Ascending aorta (tissue), 2 donors: ENCODE measurements at places on chromosomes 6 and 20. TPM values are rescaled to one million over a fixed set of nuclear protein-coding genes. Genes with fewer than 3 reads are reported as not detected.

Gene LY6G6C
- total RNA-seq, result not detected

GRCh38 chr20:50691573-50692551 lies 520 bp upstream of the RIPOR3 start:
- H3K4me3 ChIP-seq, result peak overlapping the region; percentile 53
- no peak overlapping the region for H3K27ac ChIP-seq
- no peak for DNase-seq
- no peaks in the 10 kb centered on the region for H3K27me3 ChIP-seq
- no peaks in the 10 kb centered on the region for H3K4me1 ChIP-seq

- DNase-seq, result no peak
- H3K27me3 ChIP-seq, result no peaks in the 10 kb centered on the region
- H3K4me3 ChIP-seq, result no peak overlapping the region
- H3K36me3 ChIP-seq, result no peaks in the 10 kb centered on the region
- H3K4me1 ChIP-seq, result peaks cover 6% of the 10 kb centered on the region
Observed at GRCh38 chr6:156691018-156691417, 86.2 kb upstream of the ARID1B start.

GRCh38 chr20:49276161-49276960 lies 1.5 kb downstream of the ZNFX1 start:
- H3K27ac ChIP-seq, result peak overlapping the region; percentile 94
- H3K4me1 ChIP-seq, result peaks cover 26% of the 10 kb centered on the region
- peaks cover 31% of the 10 kb centered on the region for H3K36me3 ChIP-seq
- no peaks in the 10 kb centered on the region for H3K27me3 ChIP-seq

DNA sequence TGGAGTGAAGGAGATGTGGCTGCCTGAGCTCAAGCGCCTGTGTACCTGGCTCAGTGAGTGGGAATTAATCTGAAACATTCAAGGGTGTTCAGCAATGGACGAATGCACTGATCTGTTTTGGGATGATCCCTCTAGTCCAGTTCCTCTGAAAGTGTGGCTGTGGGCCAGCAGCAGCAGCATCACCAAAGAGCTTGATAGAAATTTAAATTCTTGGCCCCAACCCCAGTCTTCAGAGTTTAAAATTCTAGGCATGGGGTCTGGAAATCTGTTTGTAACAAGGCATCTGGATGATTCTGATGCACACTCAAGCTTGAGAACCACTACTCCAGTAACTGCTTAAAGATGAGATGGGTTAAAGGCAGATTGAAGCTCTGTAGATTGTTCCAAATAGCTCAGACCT lies 59.2 kb downstream of the STMND1 start:
- no peaks in the 10 kb centered on the region for H3K36me3 ChIP-seq
- DNase-seq, result no peak
- H3K4me1 ChIP-seq, result no peaks in the 10 kb centered on the region

Gene EYS
- total RNA-seq, result not detected

GRCh38 chr6:157908369-157909281 lies 73.0 kb upstream of the SYNJ2 start:
- peak overlapping the region; percentile 9 for H3K27ac ChIP-seq
- peaks cover 13% of the 10 kb centered on the region for H3K4me1 ChIP-seq
- H3K36me3 ChIP-seq, result peaks cover 25% of the 10 kb centered on the region
- H3K4me3 ChIP-seq, result no peak overlapping the region

DNA sequence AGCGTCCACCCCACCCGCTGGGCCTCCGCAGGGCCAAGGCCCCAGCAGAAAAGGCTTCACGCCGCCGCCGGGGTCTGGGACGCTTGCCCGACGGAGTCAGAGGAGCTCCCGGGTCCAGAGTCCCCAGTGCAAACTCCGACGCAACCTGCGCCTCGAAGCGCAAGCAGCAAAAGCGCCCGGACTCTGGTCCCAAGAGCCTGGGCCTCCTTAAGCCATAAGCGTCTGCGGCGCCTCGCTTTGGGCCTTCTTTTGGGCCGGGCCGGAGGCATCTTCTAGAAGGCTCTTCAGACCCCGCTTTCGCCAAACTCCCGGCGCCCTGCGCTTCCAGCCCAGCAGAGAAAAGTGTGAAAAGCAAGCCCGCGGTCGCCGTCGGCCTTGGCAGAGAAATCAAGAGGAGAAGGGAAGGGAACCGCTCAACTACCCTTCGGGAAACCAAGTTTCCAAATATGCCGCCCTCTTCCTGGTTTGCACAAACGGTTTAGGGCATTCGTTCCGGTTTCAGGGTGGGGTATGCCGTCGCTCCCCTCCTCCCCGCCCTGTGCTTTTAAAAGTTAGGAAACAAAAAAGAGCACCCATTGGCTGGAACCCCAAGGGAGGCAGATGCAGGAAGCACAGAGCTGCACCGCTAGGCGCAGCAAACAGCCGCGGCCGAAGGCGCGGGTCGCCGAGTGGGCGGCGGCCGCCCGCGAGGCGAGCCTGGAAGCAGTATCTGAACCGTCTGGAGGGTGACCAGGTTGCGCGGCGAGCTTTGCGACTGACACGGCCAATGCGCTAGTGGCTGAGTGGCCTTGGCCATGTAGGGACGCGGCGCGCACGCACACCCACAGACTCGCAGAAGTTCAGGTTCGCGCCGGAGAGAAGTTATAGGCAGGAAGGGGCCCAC lies 1.2 kb downstream of the TBX18 start:
- H3K27ac ChIP-seq, result peak overlapping the region; percentile 98
- H3K27me3 ChIP-seq, result no peaks in the 10 kb centered on the region
- peak; percentile 28 for DNase-seq
- H3K4me1 ChIP-seq, result no peaks in the 10 kb centered on the region
- no peaks in the 10 kb centered on the region for H3K36me3 ChIP-seq
- peak overlapping the region; percentile 100 for H3K4me3 ChIP-seq

GRCh38 chr6:132820629-132821381 lies 6.4 kb downstream of the RPS12 start:
- peak overlapping the region; percentile 9 for H3K27ac ChIP-seq
- H3K4me3 ChIP-seq, result no peak overlapping the region
- no peaks in the 10 kb centered on the region for H3K27me3 ChIP-seq
- peaks cover 19% of the 10 kb centered on the region for H3K36me3 ChIP-seq
- peaks cover 2% of the 10 kb centered on the region for H3K4me1 ChIP-seq
